ENCODE measurements at places on chromosomes 13 and 19. TPM values are rescaled to one million over a fixed set of nuclear protein-coding genes. Genes with fewer than 3 reads are reported as not detected.

- no peak for DNase-seq
These were observed 108.0 kb upstream of the DOCK9 start for GRCh38 chr13:99085808-99086266.

The POLR1G gene
- total RNA-seq = 2.7 TPM

The GTPBP3 gene
- total RNA-seq = 10.6 TPM

DNA sequence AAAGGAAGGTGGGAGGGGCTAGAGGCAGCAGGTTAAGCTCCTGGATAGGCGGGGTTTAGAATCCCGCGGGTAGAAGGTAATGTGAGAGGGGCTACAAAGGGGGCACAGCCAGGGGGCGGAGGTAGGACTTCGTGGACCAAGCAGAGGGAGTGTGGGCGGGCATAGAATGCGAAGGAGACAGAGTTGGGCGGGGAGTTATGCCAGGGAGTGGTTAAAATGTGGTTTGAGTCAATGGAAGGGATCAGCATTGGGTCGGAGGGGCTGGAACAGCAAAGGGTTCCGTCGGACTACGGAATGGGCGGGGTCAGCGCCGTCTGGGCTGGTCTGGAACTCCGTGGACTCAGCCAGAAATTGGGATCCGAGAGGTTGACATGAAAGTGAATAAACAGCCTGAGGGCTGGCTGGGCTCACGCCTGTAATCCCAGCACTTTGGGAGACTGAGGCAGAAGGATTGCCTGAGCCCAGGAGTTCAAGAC lies 3.0 kb downstream of the LTBP4 start:
- no peak for DNase-seq

GRCh38 chr19:17654993-17655392 lies 33.2 kb downstream of the UNC13A start:
- DNase-seq = no peak

DNA sequence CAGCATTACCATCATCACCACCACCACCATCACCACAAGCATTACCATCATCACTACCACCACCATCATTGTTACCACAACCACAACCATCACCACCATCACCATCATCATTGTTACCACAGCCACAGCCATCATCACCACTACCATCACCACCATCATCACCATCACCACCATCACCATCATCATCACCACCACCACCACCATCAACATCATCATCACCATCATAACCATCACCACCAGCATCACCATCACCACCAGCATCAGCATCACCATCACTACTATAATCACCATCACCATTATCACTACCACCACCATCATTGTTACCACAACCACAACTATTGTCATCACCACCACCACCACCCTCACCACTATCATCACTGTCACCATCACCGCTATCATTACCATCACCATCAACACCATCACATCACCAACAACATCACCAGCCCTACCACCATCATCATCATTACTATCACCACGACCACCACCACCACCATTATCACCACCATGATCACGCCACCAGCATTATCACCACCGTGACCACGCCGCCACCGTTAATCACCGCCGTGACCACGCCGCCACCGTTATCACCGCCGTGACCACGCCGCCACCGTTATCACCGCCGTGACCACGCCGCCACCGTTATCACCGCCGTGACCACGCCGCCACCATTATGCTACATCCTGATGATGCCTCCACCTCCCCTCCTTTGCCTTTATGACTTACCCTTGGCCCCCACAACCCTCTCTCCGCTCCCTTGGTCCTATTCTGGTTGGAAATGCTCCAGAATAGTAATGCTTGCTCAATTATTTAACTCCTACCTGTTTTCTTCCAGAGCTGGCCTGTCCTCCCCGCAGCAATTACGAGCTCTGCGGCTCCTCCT lies 10.0 kb upstream of the FXYD3 start:
- no peak for DNase-seq

- no peak for DNase-seq
These were observed at the start of gene CPT1C for GRCh38 chr19:49690656-49691242. Gene CPT1C, plus strand, starts transcription at chr19:49691116. Its CDS starts 1,137 bp downstream, at chr19:49692253.

DNA sequence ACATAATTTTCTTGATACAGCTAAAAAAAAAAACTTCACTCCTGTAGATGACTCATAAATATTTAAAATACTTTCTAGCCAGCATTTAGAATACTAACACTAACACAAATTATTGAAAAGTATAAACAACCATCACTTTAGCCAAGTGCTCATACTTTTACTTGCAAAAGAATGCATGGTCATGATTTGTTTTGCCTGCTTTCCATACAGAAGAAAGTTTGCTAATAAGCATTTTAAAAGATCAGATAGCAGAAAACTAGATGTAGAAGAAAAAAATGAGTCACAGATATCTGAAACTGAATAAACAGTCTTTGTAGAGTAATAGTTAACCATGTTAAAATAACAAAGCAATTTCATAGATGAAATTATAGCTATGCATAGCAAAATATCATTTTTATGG lies 2280.4 kb upstream of the PCDH20 start:
- DNase-seq = no peak

Data from skin of body (tissue), 3 donors.